A549 treated with CpdA at 1 μM for 4 hours (cell line): ENCODE measurements at places on chromosomes 11 and 22. TPM values are rescaled to one million over a fixed set of nuclear protein-coding genes. Genes with fewer than 3 reads are reported as not detected.

The ISX gene
- total RNA-seq = not detected in 5 replicates

The MIAT gene
- total RNA-seq = 0.27 to 1.0 TPM (median 0.40 TPM) in 5 replicates

The ACR gene
- total RNA-seq = 0.06 to 0.08 TPM in 2 of 5 replicates, not detected in the others

The HBE1 gene
- 0.09 to 0.78 TPM (median 0.23 TPM) in 4 of 5 replicates, not detected in the other for total RNA-seq

The TRPC6 gene
- total RNA-seq = 0.77 to 1.4 TPM (median 0.98 TPM) in 5 replicates

The DDIAS gene
- 16.9 to 21.9 TPM (median 18.7 TPM) in 5 replicates for total RNA-seq

The FGF3 gene
- not detected in 5 replicates for total RNA-seq

The TRPM5 gene
- total RNA-seq = not detected in 5 replicates

The SORL1 gene
- total RNA-seq = 1.6 to 1.8 TPM (median 1.7 TPM) in 5 replicates

The RAC2 gene
- total RNA-seq = 0.11 to 0.27 TPM (median 0.25 TPM) in 4 of 5 replicates, not detected in the other

The ROM1 gene
- 2.2 to 4.7 TPM (median 4.0 TPM) in 5 replicates for total RNA-seq

The GDPD4 gene
- not detected in 5 replicates for total RNA-seq

The SNU13 gene
- total RNA-seq = 104 to 216 TPM (median 183 TPM) in 5 replicates

The MRGPRX3 gene
- total RNA-seq = 0.41 TPM in 1 of 5 replicates, not detected in the others

The GSTT2B gene
- 0.28 to 0.48 TPM (median 0.40 TPM) in 4 of 5 replicates, not detected in the other for total RNA-seq

The SLC17A6 gene
- not detected in 5 replicates for total RNA-seq

The OR5P2 gene
- total RNA-seq = not detected in 5 replicates

The TIMP3 gene
- 1.4 to 3.0 TPM (median 2.0 TPM) in 5 replicates for total RNA-seq

The MYOD1 gene
- total RNA-seq = not detected in 5 replicates

The GNAZ gene
- 2.1 to 2.8 TPM (median 2.6 TPM) in 5 replicates for total RNA-seq

The CHADL gene
- total RNA-seq = not detected in 5 replicates

The CD3D gene
- not detected in 5 replicates for total RNA-seq

The FAM111B gene
- total RNA-seq = 7.2 to 9.3 TPM (median 7.7 TPM) in 5 replicates

The FAM83F gene
- not detected in 5 replicates for total RNA-seq

The MTCH2 gene
- 101 to 150 TPM (median 138 TPM) in 5 replicates for total RNA-seq

The PYGM gene
- total RNA-seq = 0.23 to 0.79 TPM (median 0.29 TPM) in 5 replicates

The CABP4 gene
- not detected in 5 replicates for total RNA-seq

The SDF2L1 gene
- total RNA-seq = 37.8 to 83.4 TPM (median 71.1 TPM) in 5 replicates

The SCARF2 gene
- 0.64 to 1.1 TPM (median 0.89 TPM) in 5 replicates for total RNA-seq

The MCAM gene
- total RNA-seq = 9.5 to 12.7 TPM (median 10.9 TPM) in 5 replicates

The ROBO3 gene
- total RNA-seq = 1.5 to 4.0 TPM (median 2.7 TPM) in 5 replicates

The KLHL35 gene
- total RNA-seq = 0.64 to 1.4 TPM (median 1.1 TPM) in 5 replicates

The C11orf87 gene
- 0.01 to 0.03 TPM (median 0.02 TPM) in 3 of 5 replicates, not detected in the others for total RNA-seq

The ANKK1 gene
- total RNA-seq = 0.02 to 0.12 TPM in 2 of 5 replicates, not detected in the others

The OR52N4 gene
- total RNA-seq = not detected in 5 replicates

The DGCR6 gene
- 0.55 to 1.5 TPM (median 1.3 TPM) in 5 replicates for total RNA-seq

The CRYBB3 gene
- not detected in 5 replicates for total RNA-seq

The A4GALT gene
- total RNA-seq = 11.9 to 16.4 TPM (median 14.7 TPM) in 5 replicates

The PARVG gene
- not detected in 5 replicates for total RNA-seq

The OR10AG1 gene
- not detected in 5 replicates for total RNA-seq

The WBP2NL gene
- 0.09 TPM in 1 of 5 replicates, not detected in the others for total RNA-seq

The PRR33 gene
- total RNA-seq = 0.02 TPM in 1 of 5 replicates, not detected in the others

The JAML gene
- total RNA-seq = not detected in 5 replicates
